ENCODE measurements at places on chromosomes 4 and X.

DNA sequence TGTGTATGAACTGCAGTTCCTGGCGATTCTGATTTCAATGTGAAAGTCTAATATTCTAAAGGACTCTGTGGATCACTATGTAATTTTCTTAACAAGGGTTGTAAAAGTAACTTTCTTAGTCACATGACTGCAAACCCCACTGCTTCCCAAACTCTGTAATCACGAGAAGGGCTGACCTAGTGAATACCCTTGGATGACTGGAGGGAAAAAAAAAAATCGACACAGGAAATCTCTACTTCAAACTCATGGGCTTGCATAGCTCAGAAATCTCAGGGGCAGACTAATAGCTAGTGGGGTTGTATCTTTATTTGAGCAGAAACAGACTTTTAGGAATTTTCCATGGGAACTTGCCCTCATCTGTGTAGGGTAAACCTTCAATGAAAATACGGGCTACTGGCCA is 4.8 kb upstream of the MXRA5 start:
- no peak for DNase-seq

- DNase-seq: no peak
Observed at GRCh38 chr4:34732176-34732950, 1512.0 kb downstream of the ARAP2 start.

- peak; percentile 29 for DNase-seq
Observed at GRCh38 chrX:119756926-119757635, 1.3 kb upstream of the SOWAHD start.

- DNase-seq: no peak
Observed at GRCh38 chr4:147139455-147140198, 194.0 kb upstream of the TTC29 start.

DNA sequence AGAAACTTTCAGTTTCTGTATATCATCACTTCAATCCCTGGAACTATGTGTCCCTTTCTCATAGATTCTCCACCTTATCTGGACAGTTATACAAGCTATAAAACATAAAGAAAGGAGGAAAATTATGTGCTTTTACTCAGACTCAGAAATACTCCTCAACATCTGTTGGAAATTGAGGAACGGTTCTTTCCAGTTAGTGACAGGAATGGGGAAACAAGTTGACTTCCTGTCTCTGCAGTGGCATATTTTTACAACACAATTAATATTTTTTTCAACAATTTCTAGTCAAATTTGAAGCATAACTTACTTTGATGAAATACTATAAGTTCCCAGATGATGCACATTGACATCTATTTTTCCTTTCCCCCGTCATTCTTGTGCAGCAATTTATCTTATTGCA is 27.9 kb downstream of the ABHD18 start:
- DNase-seq: no peak

GRCh38 chrX:80807992-80808735 is 1.5 kb downstream of the BRWD3 start:
- peak; percentile 84 for DNase-seq

- peak; percentile 62 for DNase-seq
Observed at GRCh38 chr4:53365121-53365485, 758 bp downstream of the SCFD2 start.

- no peak for DNase-seq
Observed at GRCh38 chr4:70637239-70637913, 8.8 kb downstream of the ENAM start.

- no peak for DNase-seq
Observed at GRCh38 chr4:124177647-124178425, 534.7 kb downstream of the ANKRD50 start.

DNA sequence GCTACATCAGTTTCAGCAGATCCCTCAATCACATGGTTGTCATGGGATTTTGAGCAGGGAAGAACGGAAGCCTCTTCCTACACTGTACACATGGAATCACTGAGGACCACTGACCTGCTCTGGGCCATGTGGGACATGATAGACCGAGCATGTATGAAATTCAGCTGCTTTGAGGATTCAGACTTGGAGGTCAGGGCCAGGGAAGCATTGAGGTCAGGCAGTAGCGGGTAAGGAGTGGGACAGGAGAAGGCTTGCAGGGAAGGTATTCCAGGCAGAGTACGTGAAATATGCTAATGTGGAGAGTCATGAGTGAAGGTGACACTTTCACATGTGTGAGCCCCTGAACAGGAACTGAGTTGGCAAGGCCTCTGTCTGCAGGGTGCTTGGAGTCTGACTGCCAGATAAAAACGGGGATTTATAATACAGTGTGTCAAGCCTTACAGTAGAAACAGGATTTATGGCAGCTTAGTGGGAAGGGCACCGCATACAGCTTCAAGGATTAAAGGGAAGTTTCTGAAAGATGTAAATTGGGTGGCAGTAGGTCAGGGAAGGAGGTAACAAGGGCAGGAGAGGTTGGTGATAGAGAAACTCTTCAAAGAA is 111.7 kb downstream of the STK32B start:
- DNase-seq: no peak

GRCh38 chr4:56768763-56769162 is 52.7 kb downstream of the SPINK2 start:
- no peak for DNase-seq

DNA sequence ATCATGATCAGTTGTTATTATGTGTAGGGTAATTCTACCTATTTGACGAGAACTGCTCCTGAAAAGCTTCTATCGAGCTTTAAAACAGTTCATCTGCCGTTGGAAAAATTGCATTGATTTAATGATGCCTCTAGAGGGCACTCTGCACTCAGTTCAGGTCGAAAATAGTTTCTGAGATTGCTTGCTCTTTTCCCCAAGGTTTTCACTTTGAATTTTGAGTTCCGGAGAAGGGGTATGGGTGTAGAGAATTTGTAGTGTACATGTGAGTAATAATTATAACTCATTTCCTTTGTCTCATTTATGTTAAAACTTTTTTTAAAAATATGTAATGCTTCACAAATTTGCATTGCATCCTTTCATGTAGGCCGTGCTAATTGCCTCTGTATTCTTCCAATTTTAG is 28.4 kb upstream of the TNIP3 start:
- peak; percentile 59 for DNase-seq

DNA sequence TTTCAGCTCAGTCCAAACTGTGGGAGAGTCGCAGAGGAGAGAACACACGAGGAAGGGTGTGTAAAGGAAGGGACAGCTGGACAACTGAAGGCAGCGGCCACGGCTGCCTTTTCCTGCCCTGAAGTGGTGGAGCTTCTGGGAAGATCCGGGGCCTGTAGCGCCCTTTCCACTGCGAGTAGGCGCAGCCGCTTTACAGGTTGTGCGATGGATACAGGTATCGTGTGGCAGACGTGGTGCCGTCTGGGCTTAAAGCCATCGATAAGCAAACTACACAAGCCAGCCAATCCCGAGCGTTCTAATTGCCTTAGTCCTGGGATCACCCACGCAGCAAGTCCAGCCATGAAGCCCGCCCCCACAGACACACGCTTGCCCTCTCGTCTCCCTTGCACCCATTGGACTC is 15.4 kb downstream of the NKX6-1 start:
- no peak for DNase-seq

DNA sequence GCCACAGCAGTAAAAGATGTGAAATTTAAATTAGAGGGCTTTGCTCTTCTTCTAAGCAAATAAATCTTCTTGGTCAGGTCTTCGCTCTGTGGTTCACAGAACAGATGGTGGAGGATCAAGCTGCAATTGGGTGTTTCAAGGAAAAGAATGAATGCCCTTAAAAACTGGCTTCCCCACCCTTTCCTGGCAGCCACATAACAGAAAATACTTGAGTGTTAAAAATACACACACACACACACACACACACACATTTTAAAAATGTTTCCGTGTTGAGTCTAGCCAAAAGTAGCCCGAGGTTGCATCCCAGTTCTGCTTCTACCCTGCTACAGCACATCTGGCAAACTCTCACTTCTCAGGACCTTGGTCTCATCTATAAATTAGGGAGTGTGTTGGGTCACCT is 56.7 kb upstream of the FGFBP2 start:
- no peak for DNase-seq

DNA sequence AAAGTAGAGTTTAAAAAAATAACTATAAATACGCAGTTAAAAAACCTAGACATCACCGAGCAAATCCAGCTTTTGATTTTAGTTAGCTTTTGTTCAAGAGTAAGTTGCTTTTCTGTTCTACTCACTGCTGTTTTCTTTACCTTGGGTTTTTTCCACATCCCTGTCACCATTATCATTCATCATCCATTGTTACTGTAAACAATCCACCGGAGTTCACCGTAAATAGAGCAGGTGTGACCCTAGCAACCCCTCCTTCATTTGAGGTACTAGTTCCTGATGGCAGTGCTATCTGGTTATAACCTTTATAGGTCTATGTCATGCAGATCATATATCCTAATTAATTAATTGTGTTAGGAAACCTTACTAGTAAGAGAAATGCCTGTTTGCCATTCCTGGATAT is 43.0 kb upstream of the TEX13D start:
- DNase-seq: no peak

- DNase-seq: peak; percentile 56
Observed at GRCh38 chrX:78650906-78651437, 8.2 kb downstream of the RTL3 start.

DNA sequence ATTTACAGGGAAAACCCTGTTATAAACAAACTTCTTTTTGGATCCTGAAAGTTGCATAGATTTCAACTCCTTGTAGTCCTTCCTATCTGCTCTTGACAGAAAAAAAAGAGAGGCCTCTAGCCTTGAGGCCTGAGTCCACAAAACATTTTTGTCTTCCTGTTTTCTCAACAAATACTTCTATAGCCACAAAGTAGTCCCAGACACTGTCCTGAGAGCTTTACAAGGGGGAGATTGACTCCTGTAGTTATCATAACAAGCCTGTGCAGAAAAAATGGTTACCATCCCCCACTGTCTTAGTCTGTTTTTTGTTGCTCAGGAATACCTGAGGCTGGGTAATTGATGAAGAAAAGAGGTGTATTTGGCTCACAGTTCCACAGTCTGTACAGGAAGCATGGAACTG is 35.2 kb downstream of the PCDH7 start:
- DNase-seq: no peak

- peak; percentile 6 for DNase-seq
Observed at GRCh38 chrX:150405576-150405975, 42.5 kb downstream of the MAMLD1 start.

GRCh38 chr4:52869656-52870055 is 7.5 kb downstream of the RASL11B start:
- DNase-seq: no peak

GRCh38 chr4:74166818-74167217 is 8.9 kb downstream of the MTHFD2L start:
- DNase-seq: no peak

GRCh38 chr4:150986085-150986484 is 29.0 kb downstream of the LRBA start:
- no peak for DNase-seq

- DNase-seq: no peak
Observed at GRCh38 chr4:5664778-5665177, 43.6 kb downstream of the EVC2 start.

DNA sequence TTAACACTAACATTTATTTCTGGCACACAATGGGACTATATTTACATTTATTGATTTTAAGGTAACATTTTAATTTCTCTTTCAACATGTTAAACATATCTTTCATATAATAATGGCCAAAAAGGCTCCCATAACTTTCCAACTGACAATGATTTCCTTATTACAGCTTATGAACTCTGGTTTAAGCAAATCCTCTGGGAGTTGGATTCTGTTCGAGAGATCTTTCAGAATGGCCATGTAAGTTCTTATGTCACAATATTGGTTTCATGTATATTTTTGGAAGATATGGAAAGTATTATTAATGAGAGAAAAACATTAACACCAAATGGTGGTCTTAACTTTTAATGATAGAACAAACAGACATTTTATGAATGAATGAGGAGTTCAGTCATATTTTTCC is 4.1 kb downstream of the TDO2 start:
- no peak for DNase-seq

DNA sequence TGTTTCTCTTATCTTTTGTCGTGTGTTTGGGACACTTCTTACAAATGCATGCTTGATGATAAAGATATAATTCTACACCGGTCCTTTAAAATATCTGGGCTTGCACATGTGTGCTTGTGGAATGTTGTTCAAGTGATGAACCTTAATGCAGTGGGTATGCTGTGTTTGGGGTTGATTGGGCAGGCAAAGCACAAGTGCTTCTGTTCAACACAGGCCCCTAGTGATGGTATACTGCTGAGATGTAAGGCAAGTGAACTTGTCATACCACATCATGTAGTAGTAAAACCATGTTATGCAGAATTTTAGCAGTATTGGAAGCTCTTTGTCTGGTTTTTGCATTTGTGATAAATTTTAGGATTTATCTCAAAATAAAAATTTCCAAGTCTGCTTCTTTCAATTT is 23.9 kb downstream of the TBC1D19 start:
- DNase-seq: no peak

All from NAMALWA (cell line).